Type B pancreatic cell (in vitro differentiated cells): ENCODE measurements at places on chromosomes 1 and 21. TPM values are rescaled to one million over a fixed set of nuclear protein-coding genes. Genes with fewer than 3 reads are reported as not detected.

The CELA2A gene
- total RNA-seq, result 0.67 and 3.5 TPM in 2 replicates

The GSTM5 gene
- 0.17 and 0.52 TPM in 2 replicates for total RNA-seq

GRCh38 chr21:14452031-14452726 lies 69.2 kb upstream of the HSPA13 start:
- no peak for DNase-seq
- H3K4me1 ChIP-seq, result peaks cover 10% of the 10 kb centered on the region
- no peak overlapping the region for H3K27ac ChIP-seq
- no peak overlapping the region for H3K4me3 ChIP-seq
- no peaks in the 10 kb centered on the region for H3K27me3 ChIP-seq

- peaks cover 36% of the 10 kb centered on the region for H3K27me3 ChIP-seq
- H3K36me3 ChIP-seq, result no peaks in the 10 kb centered on the region
- H3K27ac ChIP-seq, result no peak overlapping the region
- H3K4me3 ChIP-seq, result no peak overlapping the region
Observed at GRCh38 chr1:217096200-217096599, 373.0 kb upstream of the ESRRG start.

DNA sequence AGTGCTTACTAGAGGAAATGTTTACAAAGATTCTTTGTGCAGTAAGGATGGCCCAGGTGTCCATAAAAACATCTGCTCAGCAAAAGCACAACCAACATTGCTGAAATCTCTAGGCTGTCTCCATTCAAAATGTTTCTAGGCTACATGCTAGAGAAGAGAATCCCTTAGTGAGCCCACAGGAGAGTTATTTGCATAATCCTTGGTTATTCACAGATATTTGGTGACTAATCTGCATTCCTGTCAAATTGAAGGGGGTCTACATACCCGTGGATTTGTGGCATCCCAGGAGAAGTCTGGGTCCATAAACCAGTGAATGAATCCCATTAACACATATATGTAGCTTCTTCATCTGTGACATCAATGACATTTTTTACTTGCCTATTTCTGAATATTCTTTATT lies 261.3 kb upstream of the ESRRG start:
- H3K27ac ChIP-seq, result no peak overlapping the region
- H3K27me3 ChIP-seq, result peaks cover 7% of the 10 kb centered on the region
- DNase-seq, result no peak

GRCh38 chr1:215606564-215607168 lies 39.6 kb downstream of the KCTD3 start:
- no peaks in the 10 kb centered on the region for H3K27me3 ChIP-seq
- DNase-seq, result no peak
- H3K36me3 ChIP-seq, result peaks cover 32% of the 10 kb centered on the region
- no peak overlapping the region for H3K27ac ChIP-seq
- H3K4me3 ChIP-seq, result peak overlapping the region; percentile 27

GRCh38 chr1:9490605-9491339 lies 48.5 kb upstream of the SLC25A33 start:
- H3K27ac ChIP-seq, result peak overlapping the region; percentile 18
- H3K27me3 ChIP-seq, result peaks cover 15% of the 10 kb centered on the region
- no peaks in the 10 kb centered on the region for H3K36me3 ChIP-seq
- H3K4me1 ChIP-seq, result peaks cover 13% of the 10 kb centered on the region

- no peak for DNase-seq
- H3K27me3 ChIP-seq, result peaks cover 19% of the 10 kb centered on the region
- no peak overlapping the region for H3K4me3 ChIP-seq
- H3K36me3 ChIP-seq, result no peaks in the 10 kb centered on the region
- no peak overlapping the region for H3K27ac ChIP-seq
Observed at GRCh38 chr1:209761011-209761635, 5.3 kb downstream of the TRAF3IP3 start.

The PROK1 gene
- total RNA-seq, result 0.29 TPM in 2 replicates

DNA sequence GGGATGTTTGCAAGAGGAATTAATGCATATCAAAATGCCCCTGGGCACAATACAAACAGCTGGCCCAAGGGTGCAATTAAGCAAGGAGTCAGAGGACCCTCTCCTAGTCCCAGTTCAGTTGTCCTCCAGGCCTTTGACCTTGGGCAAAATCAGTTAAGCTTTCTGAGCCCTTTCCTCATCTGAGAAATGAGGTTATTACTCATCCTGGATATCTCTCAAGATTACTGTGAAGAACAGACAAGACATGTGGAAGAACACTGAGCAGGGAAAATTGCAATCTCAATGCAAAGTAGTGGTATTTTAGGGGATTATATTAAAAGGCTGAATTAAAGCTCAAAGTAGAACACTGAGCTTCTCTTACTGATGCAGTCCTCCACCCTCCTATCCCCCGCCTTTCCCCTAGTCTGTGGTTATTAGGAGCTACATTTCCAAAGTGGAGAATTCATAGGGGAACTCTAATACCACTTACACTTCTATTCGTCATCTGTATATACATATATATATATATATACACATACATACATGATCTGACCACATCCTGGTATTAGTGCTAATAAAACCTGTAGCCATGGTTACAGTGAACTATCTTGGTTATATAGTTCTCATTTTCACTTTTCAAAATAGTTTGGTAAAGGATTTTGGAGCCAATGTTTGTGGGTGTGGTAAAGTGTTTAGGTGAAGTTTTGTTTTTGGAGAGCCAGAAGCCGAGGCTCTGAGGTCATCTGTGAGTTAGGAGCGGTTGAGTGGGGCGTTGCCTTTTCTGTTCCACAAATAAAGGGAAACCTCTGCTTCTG lies 18.1 kb downstream of the KIAA0040 start:
- peaks cover 22% of the 10 kb centered on the region for H3K4me1 ChIP-seq
- no peak overlapping the region for H3K27ac ChIP-seq
- no peak overlapping the region for H3K4me3 ChIP-seq
- no peak for DNase-seq
- H3K36me3 ChIP-seq, result peaks cover 7% of the 10 kb centered on the region

DNA sequence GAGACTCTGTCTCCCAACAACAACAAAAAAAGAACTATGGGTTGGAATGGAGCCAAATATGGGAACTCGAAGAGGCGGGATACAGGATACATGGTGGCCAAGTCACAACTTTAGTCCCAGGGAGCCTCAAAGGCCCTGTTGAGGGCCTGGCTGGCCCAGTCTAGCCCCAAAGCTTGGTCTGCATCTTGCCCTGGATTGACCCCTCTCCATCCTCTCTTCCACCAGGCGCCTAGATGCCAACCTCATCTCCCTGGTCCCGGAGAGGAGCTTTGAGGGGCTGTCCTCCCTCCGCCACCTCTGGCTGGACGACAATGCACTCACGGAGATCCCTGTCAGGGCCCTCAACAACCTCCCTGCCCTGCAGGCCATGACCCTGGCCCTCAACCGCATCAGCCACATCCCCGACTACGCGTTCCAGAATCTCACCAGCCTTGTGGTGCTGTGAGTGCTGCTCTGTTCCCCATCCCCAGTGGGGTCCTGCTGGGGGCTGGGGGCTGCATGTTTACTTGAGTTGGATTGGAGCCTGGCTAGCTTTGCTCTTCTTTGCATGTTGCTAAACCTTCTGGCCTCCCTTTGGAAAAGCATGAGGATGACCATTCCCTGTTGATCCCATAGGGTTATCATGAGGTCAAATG lies 65.5 kb downstream of the UBE2T start:
- no peak overlapping the region for H3K27ac ChIP-seq
- no peaks in the 10 kb centered on the region for H3K36me3 ChIP-seq
- no peak for DNase-seq
- H3K4me1 ChIP-seq, result peaks cover 6% of the 10 kb centered on the region
